ENCODE measurements at places on chromosomes 12 and 14.

GRCh38 chr12:57719777-57720605, 18.6 kb downstream of the AGAP2 start:
- DNase-seq: no peak

DNA sequence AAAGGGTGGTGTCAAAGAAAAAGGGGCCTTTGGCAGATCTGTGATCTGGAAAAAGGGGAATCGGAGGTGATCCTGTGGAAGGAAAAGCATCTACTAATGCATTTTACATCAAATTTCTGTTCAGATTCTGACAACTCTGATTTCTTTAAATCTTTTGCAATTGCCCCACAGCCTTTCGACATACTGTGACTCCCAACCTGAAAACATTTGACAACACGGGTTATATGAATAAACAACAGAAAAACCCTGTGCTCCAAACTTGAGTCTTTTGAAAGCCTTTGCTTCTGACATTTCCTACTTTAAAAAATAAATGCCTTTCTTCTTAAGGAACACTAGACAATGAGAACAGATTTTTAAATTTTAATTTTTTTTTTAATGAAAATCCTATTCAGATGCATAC, 231.9 kb upstream of the HMGA2 start:
- no peak for DNase-seq

GRCh38 chr14:25017562-25017961, 32.4 kb downstream of the STXBP6 start:
- no peak for DNase-seq

- DNase-seq: no peak
Observed at GRCh38 chr14:89276424-89276975, 140.5 kb downstream of the FOXN3 start.

DNA sequence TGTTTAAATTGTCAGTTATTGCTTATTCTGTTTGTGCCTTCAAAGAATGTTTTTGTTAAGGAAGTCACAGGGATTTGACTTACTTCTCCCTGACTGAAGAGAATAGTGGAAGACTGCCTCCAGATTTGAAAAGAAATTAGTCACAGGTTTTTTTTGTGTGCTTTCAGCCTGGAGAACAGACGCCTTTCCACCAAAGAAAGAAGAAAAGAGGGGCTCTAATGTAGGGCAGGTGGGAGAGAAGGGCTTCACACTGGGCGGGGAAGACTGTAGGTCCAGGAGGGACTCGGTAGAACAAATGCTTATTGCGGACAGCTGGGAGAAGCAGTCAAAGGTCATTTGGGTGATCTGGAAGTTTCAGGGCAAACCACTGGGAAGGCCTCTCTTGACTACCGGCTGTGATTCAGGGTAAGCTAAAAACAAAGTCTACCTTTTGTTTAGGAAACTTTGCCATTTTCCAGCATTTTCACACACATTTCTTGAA, 76.8 kb downstream of the SAMD4A start:
- no peak for DNase-seq

Measured in AG20443 (cell line).